ENCODE measurements at places on chromosomes 2 and 18.
A peak's percentile ranks its signal among the peaks of the same experiment; 100 is the strongest.

DNA sequence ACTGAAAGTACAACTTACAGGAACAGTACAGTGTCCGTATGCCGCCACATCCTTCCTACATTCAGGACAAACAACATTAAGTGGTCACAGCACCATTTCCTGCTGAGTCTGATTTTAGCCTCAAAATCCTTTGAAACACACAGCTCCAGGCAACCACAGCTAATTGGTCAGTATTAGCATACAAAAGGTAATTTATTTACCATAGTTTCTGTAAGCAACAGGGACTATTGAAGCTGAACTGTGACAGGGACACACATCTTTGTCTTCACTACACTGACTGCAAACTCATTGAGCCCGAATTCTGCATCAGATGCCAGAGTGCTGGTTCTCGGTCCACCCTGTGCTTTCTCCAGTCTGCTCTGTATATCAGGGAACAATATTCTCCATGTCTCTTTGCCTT lies 151.8 kb downstream of the ST6GAL2 start:
- DNase-seq, result no peak

GRCh38 chr2:221444106-221444505 lies 128.0 kb downstream of the EPHA4 start:
- no peak for DNase-seq

DNA sequence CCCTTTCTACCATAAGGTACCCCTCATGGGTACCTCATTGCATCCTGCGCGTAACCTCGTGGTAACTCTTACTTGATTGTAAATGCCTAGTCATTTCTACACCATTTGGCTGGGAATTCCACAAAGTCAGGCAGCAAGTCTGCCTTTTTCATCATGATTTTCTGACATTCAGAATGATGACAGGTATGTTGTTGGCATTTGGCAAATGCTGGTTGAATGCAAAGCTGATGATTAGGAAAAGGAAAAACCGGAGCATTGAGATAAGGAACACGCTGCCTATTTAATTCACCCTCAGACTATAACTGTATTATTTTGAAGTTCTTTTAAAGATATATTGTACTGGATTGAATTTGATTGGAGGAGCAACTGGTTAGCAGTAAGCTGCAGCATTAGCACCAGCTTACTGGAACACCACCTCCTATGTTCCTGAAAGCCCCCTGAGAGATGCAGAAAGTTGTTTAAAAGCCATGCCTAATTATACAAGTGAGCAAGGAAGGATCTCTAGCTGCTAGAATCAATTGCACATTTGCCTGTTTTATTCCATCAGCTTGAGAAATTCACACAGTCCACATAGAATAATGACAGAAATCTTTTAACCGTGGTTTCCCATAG lies 520.1 kb downstream of the LRP1B start:
- no peak for DNase-seq

- DNase-seq, result no peak
Measured at GRCh38 chr18:5237083-5237722, 40.1 kb upstream of the AKAIN1 start.

DNA sequence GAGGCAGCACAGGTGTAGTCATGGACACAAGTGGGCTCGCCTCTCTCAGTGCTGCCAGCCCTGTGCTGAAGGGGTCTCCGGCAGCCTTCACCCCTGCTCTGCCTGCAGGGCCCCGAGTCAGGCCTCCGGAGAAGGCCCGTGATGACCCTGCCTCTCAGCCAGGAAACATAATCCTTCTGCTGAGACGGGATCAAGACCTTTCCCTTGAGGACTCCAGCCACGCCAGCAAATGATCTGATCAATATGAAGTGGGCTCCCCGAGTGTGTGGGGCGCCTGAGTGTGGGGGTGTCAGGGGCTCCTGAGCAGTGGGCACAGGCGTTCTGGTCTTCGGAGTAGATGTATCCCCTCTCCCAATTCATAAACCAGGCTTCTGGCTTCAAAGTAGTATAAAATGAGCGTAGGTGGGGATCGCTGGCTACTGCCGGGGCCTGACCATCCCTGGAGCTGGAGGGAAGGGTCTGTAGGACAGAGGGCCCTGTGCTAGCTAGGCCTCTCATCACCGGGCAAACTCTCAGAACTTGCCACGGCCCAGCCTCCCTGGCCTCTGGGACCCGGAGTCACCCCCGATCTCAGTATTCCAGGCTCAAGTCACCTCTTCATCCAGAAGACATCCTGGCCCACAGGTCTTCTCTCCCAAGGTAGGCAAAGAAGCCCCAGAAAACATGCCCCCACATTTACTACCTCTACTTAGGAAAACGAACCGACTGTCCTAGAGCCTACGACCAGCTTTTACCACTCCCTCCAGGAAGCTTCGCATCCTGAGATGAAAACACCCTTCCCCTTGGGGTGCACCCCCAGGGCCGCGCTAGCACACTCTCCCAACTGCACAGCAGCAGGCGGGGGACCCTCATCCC lies 33.6 kb downstream of the CRACDL start:
- DNase-seq, result no peak

DNA sequence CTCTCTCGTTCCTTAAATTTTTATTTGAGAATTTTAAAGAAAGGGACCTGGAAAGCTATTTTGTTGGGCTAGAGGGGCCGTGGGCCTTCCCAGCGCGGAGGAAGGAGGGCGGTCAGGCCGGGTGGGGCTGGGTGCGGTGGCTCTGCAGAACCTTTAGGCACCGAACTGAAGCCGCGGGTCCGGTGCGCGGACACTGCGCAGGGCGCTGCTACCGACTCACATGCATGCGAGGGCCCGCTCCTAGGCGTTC lies 1.6 kb upstream of the TWIST2 start:
- no peak for DNase-seq

DNA sequence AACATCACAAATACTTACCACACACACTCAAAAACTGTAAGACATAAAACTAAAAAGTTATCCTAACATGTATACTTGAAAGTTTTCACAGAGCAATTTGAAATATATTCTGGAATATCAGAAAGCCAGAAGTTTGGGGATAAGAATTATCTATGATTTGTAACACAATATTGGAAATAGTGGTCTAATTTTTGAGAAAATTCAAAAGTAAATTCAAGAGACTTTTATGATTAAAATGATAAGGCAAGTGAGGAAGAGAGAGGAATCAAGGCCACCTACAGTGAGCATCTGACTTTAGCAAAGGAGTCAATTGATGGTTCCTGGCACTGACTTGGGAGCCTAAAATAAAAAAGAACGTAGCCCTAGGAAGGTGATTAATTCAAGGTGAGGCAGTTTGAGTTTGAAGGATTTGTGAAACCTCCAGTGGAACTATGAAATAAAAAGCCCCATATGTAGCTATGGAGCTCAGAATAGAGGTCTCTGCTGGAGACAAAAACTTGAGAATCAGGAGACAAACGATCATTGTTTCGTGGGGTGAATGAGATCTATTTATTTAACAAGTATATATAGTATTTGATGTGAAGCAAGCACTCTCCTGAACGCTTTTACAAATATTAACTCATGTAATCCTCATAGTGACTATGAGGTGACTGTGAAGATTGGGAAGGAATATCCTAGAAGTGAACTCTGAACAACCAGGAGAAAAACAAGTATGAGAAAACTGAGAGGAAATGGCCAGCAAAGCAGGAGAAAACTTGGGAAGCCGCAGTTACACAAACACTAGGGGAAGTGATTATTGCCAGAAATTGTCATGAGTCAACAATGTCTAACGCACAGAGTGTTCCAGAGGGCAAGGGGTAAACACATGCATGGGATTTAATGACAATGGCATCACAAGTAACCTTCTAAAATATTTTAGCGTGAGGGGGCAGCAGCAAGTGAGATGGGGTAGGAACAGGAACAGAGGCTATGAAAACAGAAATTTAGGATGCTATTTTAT lies 12.8 kb downstream of the TFPI start:
- peak; percentile 89 for DNase-seq

DNA sequence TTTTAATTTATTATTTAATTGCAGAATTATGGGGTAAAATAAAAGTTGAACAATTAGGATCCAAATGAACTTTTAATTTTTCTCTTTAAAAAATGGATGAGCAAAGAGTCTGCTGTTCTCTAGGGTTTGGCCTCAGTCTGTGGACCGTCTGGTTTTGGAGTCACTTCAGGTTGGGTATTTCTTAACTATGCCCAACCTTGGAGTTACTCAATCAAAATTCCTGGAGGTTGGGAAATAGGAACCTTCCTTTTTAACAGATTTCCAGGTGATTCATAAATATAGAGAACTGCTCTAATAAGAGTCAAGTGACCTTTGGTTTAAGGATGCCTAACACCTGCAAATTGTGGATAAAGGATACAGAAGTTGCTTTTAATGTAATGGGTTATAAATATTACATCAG lies 241.5 kb upstream of the GCFC2 start:
- DNase-seq, result no peak

- DNase-seq, result no peak
Measured at GRCh38 chr2:166090908-166091307, 36.9 kb downstream of the SCN1A start.

GRCh38 chr2:138227195-138227594 lies 262.9 kb downstream of the HNMT start:
- no peak for DNase-seq

GRCh38 chr2:190216829-190217228 lies 102.8 kb downstream of the HIBCH start:
- DNase-seq, result no peak

GRCh38 chr2:104944495-104944894 lies 90.6 kb downstream of the POU3F3 start:
- no peak for DNase-seq
